ENCODE measurements at places on chromosomes 7 and 10.

DNA sequence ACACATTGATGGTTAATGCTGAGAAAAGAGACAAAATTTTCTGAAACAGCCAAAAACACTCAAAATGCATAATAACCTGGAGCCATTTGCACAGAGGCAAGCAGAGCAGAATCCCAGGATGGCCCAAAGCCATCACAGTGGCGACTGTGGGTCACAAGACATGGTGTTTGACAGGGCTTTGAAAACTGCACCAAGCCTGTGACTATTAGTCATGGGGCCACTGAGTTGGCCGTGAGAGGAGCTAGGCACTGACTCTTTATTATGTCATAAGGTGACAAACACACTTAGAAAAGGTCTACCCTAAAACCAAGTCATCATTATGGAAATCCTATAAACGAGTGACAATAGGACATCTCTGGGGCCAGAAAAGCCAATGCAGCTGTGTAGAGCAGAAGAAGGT, 23.9 kb downstream of the DRGX start:
- no peak for DNase-seq

- DNase-seq = no peak
Observed at GRCh38 chr7:39102234-39102633, 124.5 kb downstream of the POU6F2 start.

- DNase-seq = no peak
Observed at GRCh38 chr7:49513911-49514310, 259.5 kb upstream of the VWC2 start.

DNA sequence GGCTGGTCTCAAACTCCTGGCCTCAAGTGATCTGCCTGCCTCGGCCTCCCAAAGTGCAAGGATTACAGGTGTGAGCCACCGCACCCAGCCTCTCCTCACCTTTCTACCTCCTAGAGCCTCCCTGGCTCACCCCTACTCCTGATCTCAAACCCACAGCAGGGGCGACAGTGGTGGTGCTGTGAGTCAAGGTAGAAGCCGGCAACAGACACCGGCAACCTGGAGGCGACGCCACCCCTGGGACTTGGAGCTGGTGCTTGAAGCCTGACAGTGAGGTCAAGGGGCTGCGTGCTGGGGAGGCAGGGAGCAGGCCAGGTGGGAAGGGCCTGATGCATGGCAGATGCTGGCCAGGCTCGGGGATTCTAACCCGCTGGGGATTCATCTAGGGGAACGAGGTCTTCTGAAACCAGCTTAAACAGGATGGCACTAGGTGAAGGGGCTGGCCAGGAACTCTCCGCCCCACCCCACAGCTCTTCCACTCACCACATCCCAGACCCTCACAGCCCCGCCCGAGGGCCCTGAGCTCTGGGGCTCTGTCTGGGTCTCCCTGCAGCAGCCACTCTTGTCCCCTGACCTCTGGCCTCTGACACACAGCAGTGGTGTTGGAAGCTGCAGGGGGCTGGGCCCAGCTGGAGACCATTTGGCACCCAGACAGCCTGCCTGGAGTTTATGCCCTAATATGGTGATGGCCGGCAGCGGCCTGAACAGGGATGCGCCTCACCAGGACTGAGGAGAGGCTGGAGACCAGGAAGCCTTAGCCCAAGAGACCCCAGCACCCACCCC, 16.4 kb downstream of the KCNH2 start:
- no peak for DNase-seq

DNA sequence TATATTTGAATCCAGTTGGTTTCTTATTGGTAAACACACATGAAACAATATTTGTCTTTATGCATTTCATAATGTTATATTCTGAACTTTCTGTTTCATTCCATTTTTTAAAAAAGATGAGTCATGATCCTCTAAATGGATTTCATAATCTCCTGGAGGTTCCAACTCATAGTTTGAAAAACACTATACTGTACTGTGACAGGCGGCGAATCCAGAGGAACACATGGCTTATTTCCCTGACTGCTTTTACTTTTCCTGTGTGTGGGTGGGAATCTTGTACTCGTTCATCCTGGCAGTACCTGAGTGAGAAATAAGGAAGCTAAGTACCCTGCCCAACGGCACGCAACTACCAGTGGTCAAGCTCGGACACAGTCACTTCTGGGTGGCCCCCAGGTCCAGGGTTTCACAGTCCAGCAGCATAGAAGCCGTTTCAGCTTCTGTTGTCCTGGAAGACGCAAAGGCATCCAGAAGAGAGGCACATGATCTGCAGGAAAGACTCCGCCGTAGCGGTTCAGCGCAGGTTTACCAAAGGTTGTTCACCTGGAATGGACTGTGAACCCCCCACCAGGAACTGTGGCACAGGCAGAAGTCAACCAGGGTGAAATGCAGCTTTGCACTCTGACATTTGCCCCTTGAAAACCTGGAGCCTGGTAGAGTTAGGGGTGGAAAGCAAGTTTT, 117.7 kb downstream of the CCNY start:
- no peak for DNase-seq

DNA sequence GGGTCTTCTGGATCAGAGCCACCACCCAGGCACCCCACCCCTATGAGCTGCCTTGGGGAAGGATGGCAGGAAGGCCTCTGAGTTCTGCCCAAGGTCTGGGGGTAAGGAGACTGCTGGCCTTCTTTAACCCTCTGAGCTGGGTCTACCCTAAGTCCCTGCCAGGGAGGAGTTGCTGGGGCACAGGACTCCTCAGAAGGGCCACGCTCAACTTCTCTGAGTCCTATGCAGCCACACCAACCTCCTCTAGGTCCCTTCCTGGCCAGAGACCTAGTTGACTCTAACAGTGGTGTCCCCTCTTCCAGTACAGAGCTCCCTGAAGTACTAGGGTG, 2.6 kb upstream of the NEURL1 start:
- no peak for DNase-seq

DNA sequence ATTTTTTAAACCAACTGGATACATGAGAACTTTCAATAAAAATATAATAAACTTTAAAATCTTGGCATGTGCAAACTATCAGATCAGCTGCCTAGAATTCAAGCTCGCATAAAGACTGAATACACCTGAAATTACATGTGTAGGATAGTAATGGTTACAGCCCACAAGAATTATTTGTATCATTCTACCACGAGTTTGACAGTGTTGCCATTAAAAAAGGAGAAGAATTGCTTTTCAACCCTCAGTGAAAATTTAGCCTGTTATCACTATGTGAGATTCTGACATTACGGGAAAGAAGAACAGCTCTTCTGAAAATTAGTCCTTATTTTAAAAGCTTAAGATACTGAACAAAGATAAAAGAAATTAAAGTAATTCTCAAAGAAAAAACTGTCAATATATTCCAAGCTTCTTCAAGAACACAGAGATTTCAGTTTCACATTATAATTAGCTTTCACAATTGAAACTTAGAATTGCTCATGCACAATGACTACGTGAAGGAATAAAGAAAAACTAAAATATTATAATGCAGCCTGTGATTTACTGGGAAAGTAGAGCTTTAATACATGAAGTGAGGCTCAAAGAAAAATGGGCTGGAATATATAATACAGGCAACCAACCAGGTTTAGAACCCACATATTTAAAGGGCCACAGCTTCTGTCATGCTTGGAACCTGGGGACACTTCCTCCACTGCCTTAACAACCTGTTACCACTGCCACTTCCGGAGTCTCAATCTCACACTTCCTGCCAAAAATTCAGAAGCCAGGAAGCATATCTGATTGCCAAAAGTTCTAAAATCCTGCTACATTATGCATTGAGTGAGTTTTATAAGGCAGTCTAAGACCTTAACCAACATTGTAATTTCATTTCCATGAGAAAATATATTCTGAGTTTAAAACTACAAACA, 23.2 kb downstream of the TPK1 start:
- DNase-seq = no peak

All from NCI-H187 (cell line).